ENCODE measurements at places on chromosomes 11 and 22. TPM values are rescaled to one million over a fixed set of nuclear protein-coding genes. Genes with fewer than 3 reads are reported as not detected.

IGLL1 gene
- not detected for total RNA-seq

MGAT3 gene
- 0.26 TPM for total RNA-seq

DNA sequence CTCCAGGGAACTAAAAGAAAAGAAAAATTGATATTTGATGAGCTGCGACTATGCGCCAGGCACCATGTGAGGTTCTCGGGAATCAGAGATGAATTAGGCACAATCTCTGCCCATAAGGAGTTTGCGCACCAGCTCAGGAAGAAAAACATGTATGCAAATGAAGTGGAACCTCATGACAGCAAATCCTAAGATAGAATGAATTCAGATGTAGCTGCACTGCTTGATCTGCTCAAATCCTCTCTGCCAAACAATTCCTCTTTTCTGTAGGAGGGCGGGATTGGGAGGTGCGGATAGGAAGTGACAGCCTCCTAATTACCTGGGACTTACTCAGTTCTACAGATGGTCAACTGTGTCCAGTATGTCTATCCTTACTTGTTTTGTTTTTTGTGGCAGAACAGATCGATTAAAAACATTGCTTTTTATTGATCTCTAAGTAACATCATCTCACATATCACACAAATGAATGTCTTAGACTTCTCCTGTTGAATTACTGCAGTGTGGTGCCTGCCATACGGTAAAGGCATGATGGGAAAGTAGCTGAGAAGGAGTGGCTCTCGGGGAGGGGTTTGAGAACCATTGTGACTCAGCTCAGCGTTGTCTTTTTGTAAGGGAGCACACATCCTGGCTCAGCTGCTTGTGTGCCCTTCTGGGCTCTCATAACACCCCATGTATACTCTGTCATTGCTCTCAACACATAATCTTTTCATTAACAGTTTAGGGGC is 13.9 kb downstream of the CRTAM start:
- DNase-seq = no peak

GRCh38 chr11:2377511-2378443 is 667 bp downstream of the CD81 start:
- DNase-seq = peak; percentile 78

DNA sequence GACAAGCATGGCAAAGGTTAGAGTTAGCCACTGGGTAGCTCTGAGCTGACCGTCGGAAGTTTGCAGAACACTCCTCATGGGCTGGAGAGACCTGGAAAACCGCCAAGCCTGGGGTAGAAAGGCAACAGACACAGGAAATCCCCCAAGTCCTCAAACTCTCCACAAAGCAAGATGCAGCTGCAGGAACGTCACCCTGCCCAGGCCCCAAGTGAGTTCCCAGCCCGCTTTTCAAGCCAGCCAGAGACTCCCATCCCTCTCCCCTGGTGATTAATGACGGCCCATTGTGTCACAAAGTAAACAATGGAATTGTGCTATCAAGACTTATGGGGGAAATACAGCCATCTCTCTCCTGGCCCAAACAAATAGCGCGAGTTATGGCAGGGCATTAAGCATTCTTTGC is 633.0 kb downstream of the TBC1D22A start:
- no peak for DNase-seq

LIF gene
- total RNA-seq = under 0.01 TPM

- no peak for DNase-seq
Measured at GRCh38 chr11:57487920-57488659, 27.4 kb downstream of the SLC43A1 start.

MLC1 gene
- total RNA-seq = not detected

CFAP300 gene
- total RNA-seq = 0.26 TPM

TRIM48 gene
- total RNA-seq = not detected

RIMBP3B gene
- total RNA-seq = not detected

DNA sequence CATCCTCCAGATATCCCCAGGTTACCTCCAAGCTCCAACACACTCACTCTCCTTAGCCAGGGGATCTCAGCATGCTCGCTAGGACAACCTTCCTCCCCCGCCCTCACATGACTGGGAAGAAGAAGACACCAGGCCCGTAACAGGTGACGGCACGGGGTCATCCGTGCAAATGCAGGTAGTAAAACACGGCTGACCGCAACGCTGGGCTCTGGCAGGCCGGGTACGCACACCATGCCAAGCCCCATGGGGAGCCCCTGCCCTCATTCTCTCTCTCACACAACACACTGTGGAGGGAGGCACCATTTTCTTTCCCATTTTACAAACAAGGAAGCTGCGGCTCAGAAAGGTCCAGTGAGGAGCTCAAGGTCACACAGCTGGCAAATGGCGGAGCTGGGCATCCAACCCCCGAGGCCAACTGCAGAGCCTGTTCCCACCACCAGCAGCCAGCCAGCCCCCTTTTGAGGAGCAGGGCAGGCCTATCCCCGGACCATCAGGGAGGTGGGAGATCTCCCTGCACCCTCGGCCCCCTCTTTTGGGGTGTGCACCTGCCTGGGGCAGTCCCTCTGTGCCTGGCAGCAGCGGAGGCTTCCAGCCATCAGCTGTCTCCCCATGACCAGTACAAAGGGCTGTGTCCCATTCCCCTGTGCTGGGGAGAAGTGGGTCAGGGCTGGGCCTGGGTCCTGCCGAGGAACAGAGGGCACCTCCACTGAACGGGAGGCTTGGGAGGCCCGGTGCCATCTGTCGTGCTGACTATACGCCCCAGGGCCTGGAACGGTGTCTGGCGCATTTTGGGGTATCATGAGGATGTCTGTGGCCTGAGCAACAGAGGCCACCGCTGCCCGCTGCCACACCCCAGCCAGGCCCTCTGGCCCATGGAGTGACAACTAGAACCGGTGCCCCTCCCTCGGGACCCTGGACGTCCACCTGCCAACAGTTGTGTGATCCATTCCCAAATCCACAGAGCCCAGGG is 280.9 kb downstream of the CTTN start:
- DNase-seq = no peak

DNA sequence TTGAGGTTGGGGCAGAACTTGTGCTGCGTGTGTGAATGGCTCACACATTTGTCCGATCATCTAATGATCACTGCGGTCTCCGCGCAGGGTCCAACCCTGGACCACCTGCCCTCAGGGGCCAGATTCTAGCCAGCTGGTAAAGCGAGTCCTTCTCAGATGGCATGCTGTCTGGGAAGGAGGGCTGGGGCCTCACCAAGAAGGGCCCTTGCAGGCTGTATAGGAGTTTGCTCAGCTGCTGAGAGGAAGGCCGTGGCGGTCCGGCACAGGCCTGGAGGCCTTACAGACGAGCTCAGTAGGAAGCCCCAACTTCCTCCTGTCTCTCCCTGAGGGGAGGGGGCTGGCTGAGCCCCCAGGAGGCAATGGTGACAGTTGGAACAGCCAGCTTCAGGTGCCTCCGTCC is 13.7 kb downstream of the PHLDA2 start:
- no peak for DNase-seq

DNA sequence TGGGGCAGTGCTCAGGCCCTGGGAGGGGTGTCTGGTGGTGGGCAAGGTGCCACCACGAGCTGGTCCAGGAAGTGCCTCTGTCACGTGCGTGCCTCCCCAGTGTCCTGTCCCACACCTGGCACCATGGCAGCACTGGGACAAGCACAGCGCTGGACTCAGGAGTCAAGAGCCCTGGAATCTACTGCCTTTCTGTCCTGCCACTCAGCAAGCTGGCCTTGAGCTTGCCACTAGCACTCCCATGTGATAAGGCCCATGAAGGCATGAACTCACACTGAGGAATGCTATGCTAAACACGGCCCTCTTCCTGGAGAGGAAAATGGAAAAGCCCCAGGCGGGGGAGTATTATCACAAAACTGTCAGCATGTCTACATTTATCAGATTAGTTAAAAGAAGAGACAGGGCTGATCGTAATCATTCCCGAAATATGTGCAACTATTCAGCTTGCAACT is 50.7 kb upstream of the SLC35C1 start:
- peak; percentile 27 for DNase-seq

DNA sequence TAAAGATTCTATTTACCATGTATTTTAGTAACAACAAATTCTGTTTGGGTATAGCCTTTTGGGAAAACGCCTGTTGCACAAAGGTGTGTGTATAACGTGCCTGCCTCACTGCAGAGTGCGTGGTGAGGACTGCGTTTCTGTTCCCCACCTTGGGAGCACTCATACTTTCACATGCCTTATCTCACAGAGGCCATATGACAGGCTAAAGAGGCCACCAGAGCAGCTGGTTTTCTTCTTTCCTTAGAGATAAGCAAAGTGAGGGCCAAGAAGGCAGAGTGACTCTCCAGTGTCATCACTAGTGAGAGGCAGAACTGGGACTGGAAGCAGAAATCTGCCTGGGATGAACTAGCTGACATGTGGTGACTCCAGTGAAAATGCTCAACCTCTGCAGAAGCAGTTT is 369.2 kb upstream of the NARS2 start:
- DNase-seq = no peak

DNA sequence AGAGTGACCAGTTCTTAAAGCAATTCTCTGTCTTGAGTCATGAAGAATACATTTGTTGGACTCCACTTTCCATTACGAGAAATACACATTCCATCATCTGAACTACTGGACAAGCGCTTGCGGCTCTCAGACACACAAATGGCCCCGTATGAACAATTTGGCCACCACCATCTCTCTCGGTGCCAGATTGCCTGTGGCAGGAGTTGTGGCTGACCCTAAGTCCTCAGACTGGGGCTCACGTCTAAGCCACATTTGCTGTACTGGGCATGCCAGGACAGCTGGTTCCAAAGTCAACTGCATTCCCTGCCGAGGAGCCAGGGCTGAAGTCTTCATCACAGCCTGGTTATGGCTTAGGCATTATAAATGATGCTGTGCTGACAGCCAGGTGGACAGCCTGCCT is 227.5 kb downstream of the MIAT start:
- no peak for DNase-seq

GRCh38 chr11:58922479-58922878 is 16.8 kb upstream of the GLYATL1 start:
- DNase-seq = no peak

Measured in uterus (tissue), 4 donors.